Activated CD8-positive, alpha-beta memory T cell treated with anti-CD3 and anti-CD28 coated beads for 1 hour (primary cell): ENCODE measurements at places on chromosomes 3 and 15.

- DNase-seq, result no peak
Observed at GRCh38 chr15:41955807-41956525, 16.4 kb downstream of the EHD4 start.

- DNase-seq, result no peak
Observed at GRCh38 chr3:10511809-10512494, 6.6 kb upstream of the ATP2B2 start.

- no peak for DNase-seq
Observed at GRCh38 chr3:98796334-98796733, 33.2 kb downstream of the ST3GAL6 start.

GRCh38 chr3:146540236-146540635 lies 4.2 kb downstream of the PLSCR1 start:
- DNase-seq, result no peak

GRCh38 chr3:114941626-114942309 lies 205.3 kb downstream of the ZBTB20 start:
- DNase-seq, result no peak

DNA sequence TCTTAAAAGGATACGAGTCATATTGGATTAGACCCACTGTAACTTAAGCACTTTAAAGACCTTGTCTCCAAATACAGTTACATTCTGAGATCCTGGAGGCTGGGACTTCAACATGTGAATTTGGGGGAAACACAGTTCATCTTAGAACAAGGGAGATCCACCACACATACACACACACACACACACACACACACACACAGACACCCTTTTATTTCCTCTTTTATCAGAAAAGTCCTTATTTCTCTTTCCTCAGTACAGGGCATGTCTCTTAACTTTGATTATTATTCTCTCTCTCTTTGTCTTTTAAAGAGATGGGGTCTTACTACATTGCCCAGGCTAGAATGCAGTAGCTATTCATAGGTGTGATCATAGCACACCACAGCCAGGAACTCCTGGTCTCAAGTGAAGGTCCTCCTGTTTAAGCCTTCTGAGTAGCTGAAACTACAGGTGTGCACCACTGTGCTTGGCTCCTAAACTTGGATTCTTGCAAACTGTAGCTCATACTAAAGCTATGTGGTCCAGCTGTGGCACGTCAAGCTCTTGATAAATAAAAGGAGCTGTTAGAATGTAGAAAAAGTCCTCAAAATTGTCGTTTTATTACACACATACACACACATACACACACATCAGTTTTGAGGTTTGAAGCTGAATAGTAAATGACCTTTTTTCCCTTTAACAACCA lies 7.4 kb downstream of the GOLM2 start:
- no peak for DNase-seq

DNA sequence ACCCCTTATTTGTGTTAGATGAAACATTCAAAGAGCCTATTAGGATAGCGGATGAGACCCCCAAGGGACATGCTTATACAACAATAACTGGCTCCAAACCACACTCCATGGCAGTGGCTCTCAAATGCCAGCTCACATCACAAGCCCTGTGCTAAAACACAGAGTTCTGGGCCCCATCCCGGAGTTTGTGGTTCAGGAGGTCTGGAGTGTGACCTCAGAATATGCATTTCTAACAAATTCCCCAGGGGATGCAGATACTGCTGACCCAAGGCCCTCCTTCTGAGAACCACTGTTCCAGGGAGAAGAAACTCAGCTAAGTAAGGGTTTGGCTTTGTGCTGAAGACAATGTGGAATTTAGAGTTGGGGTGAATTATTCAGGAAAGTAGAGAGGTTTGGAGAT lies 3.6 kb downstream of the CCRL2 start:
- DNase-seq, result no peak

DNA sequence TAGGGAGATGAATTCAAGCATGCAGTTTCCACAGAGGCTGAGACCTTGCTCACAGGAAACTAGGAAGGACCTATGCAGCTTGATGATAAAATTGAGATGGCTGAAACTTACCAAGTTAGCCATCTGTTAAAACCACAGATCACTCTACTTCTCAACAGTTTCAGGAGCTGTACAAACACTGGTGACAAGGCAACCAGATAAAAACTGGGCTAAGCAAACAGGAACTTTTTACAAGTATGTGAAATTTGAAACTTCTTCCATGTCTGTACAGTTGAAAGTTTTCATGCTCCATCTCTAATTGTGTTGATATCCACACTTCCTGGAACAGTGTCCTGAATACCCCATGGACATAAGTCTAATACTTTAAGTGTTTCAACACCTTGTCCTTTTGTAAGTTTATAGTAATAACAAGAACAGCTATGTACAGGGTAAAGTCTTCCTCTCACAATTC lies 78.2 kb downstream of the FAIM start:
- DNase-seq, result no peak

DNA sequence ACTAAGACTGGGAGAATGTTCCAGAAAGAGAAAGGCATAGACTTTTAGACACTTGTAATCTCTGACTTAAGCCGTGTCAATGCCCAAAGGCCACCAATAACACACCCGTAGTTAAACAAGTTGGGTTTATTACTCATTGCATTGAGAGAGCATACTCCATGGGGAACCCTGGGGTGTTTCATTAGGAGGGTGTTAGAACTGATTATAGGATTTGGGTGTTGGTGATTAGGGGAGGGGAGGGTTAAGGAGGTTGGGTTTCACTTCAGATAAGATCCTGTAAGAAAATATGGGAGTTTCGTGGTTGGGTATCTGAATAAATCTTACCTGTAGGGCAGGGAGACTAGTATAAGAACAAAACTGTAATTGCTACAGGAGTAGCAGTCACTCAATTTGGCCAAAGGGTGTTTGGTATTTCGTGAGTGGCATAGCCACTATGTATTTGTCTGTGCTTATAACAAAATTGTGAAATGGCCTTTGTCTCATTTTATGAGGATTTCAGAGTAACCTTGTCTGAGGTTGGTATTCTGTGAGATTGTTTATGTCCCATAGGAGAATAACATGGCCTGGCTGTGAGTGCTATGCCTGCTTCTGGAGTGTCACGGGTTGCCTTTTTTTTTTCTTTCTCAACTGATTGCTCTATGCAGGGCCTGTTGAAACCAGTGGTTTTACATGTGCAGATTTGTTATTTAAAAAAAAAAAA lies 2.9 kb downstream of the HACD3 start:
- no peak for DNase-seq

GRCh38 chr3:117681619-117682018 lies 972.0 kb downstream of the TUSC7 start:
- DNase-seq, result no peak

- no peak for DNase-seq
Observed at GRCh38 chr15:75544359-75544758, 34.8 kb downstream of the PTPN9 start.

DNA sequence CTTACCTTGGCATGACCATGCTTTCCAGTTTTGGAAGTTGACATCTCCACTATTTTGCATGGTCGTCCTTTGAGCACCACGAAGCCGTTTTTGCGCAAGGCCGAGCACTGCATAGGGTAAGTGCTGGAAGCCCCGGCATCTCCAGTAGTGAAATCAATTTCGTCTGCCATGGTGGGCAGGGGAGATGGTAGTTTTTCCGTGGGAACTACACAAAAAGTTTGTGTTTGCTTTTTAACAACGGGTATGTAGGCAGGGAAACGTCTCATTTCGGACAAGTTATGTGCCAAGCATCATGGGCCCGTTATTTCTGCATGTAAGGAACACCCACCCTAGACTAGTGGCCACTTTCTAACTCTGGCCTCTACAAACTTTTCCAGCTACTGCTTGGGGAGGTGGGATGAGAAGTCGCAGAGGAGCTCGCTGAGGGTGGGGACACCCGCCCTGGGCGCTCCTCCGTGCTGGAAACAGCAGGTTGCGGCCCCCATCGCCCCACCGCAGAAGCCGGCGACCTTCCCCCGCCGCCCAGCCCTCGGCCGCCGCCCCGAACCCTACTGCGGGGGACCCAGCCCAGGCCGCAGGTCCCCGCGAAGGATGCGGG lies 701 bp downstream of the EIF5A2 start:
- no peak for DNase-seq

- no peak for DNase-seq
Observed at GRCh38 chr3:12947504-12948369, 106.4 kb upstream of the RPL32 start.

DNA sequence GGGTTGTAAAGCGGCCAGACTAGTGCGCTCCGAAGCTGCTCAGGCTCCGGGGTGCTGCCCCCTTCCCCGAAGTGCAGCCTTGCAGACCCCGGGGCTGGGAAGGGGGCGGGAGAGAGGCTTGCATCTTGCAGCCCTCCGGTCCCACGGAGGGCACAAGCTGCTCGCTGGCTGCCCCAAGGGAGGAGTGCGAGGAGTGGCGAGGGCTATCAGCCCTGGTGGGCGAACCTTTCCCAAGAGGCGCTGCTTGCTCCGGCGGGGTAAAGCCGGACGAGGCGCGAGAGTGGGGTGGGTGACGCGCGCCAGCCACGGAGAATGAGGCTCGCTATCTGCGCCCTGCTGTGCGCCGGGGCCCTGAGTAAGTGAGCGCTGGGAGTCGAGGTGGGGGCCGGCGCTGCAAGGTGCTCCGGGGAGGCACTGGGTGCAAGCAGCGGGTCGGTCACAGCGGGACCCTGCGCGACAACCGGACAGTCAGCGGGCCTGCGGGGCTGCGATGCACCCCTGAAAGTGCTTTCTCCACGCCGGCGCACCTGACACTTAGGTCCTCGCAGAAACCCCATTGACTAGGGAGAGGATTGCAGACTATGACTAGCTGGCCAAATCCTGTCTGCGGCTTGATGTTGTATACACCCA lies 12.7 kb upstream of the TOPBP1 start:
- no peak for DNase-seq

DNA sequence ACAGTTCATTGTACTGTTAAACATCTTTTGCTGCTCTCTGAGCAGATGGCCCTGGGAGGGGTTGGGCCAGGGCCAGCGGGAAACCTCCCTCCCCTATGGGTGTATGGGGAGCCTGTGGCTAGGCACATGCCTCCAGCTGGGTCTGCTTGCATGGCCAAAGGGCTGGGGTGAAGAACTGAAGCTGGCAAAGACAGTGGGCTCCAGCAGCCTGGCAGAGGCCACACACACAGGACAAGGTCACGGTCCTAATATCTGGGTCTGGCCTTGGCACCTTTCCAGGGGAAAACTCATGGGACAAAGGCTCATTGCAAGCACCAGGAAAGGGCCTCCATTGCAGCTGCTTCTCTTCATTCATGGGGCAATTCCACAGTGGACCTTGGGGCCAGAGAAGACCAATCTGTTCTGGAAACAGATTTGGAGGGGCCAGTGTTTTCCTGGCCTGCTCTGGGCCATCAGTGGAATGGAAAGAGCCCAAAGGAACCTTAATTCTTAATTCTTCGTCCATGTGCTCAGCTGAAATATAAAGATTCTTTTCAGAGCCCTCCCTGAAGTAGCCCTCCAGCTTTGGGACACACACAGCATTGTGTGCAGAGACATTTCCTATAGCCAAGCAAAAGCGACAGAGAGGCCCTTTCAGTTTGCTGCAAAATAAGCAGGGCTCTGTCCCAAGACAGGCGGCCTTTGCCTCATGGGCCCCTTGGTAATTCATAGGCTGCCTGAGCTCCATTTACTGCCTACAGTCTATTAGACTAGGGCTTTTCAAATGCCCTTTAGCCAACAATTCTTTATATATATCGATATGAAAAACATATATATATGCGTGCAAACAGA lies 11.3 kb upstream of the LIMD1 start:
- DNase-seq, result no peak

DNA sequence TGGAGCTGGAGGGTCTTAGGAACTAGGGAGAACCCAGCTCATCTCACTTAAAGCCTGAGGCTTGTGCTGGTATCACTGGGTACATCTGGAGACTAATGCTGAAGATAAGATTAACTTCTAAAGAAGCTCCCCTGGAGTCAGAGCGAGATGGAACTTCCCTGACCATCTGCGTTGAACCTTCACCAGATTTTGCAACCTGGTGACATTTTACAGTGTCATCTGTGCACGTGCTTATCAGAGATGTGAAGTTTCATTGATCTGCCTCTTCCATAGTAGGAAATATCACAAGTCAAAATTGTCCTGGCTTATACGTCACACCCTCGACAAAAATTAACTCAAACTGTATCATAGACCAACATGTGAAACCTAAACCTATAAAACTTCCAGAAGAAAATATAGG lies 395.5 kb downstream of the SHQ1 start:
- no peak for DNase-seq

DNA sequence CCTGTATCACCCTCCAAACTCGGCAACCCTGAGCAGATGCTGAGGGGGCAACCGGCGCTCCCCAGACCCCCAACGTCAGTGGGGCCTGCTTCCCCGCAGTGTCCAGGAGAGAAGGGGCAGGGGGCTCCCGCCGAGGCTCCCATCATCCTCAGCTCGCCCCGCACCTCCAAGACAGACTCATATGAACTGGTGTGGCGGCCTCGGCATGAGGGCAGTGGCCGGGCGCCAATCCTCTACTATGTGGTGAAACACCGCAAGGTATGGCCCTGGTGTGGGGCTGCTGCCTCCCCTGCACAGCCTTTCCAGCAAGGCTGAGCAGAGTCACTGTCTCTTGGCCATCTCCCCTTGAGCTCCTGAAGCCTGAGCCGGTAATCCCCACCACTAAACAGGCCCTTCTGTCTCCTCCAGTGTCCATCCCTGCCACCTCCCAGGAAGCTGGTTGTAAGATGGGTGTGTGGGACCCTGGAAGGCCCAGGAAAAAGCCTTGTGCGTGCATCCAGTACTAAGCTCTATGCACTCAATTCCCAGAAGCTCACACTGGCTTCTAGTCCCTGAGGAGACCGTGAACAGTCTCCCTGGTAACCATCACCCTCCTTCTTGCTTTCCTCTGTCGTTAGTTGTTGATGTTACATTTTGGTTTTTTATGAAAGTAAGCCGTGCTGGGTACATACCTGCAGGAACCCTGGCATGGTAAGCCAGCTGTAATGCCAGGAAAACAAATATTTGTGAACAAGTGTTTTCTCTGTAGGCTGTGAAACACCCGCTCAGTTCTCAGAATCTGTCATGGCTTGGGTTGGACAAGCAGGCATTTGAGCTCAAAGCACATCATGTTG lies 63.3 kb downstream of the BOC start:
- no peak for DNase-seq

DNA sequence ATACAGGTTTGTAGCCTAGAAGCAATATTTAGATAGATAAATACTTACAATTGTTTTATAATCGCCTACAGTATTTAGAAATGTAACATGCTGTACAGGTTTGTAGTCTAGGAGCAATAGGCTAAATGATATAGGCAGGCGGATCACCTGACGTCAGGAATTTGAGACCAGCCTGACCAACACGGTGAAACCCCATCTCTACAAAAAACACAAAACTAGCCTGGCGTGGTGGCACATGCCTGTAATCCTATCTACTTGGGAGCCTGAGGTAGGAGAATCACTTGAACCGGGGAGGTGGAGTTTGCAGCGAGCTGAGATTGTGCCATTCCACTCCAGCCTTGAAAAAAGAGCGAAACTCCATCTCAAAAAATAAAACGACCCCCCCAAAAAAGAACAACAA lies 375.2 kb upstream of the EPHA3 start:
- no peak for DNase-seq
